CD4-positive, CD25-positive, alpha-beta regulatory T cell (primary cell): ENCODE measurements at places on chromosomes 7 and 10.

GRCh38 chr7:32500922-32501341 is 5.6 kb downstream of the AVL9 start:
- DNase-seq, result peak; percentile 11

GRCh38 chr10:24551161-24551560 is 172.5 kb downstream of the ARHGAP21 start:
- DNase-seq, result no peak

GRCh38 chr10:110701617-110701971 is 57.5 kb downstream of the RBM20 start:
- DNase-seq, result no peak

DNA sequence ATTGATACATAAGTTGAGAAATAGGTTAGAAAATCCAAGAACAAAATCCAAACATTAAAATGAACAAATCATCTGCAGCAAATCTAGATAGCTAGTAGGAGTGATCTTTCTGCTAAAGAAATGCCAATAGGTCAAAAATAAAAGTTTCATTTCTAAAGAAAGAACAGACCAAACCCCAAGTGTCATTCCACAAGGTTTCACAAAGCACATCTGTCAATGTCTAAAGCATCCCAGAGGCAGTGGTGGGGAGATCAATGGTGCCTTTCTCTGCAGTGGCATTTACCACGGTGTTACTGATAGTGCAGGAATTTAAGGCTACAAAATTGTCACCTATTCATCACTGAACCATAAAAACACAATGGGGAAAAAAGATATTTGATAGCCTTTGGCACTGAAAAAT is 147.9 kb downstream of the PARD3 start:
- no peak for DNase-seq

GRCh38 chr10:11748866-11749265 is 6.7 kb downstream of the ECHDC3 start:
- no peak for DNase-seq

DNA sequence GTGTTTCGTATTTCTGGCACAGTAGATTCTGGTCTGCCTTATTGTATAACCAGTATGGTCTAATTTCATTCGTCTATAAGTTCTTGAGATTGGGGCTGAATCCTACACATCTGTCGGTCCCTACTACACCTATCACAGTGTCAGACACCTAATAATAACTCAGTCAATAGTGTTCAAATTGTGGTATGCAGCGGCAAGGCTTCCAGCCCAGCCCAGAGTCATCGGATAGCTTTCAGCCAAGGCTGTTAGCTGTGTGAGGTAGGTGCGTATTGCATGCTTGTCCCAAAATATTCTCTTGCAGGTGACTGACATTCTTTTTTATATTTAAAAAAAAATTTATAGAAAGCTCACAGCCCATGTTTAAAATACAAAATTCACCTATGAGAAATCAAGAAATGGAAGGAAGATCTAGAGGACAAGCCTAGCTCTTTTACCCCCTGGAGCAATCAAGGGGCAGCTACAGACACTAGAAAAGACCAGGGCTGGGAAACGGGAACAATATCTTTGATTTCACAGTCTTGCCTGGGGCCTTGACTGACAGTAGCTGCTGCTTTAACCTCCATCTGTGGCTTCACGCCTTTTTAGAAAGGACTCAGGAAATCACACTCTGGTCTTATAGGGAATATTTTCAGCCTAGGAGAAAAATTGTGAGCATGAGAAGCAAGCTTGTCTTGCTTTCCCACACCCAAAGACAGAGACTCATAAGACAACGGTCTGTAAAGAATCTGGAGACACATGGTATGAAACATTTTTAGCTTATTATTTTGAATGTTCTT is 9.5 kb upstream of the ASB4 start:
- DNase-seq, result no peak

DNA sequence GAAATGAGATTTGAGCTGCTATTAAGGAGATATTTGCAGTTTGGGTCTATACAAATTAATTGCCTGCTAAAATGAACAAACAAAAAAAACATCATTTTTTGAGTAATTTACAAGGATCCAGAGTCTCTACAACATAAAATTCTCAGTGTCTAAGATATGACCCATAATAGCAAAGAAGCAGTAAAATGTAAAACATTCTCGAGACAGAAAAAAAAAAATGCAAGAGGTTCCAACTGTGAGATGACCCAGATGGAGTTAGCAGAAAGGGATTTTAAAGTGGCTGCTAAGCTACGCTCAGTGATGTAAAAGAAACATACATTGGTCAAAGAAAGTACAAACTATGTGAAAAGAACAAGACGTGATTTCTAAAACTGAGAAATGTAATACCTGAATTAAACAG is 471.0 kb downstream of the SH2D4B start:
- no peak for DNase-seq

DNA sequence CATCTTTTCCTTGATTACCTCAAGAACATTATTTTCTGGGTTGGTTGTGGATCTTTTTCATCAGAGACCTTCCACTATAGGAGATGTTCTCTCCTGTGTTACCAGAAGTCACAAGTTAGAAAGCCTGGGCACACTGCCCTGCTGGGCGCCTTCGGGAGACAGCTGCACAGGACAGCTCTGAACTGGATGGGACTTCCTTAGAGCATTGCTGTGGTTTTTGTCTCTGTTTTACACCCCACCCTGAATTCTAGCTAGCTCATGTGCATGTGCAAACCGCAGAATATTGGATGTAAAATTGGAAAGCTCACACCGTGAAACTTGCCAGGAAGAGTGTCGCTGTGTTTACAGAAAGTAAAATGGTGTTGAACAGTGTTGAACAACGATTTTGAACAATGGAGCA is 54.4 kb upstream of the SEC61G start:
- no peak for DNase-seq

GRCh38 chr10:29998142-29998808 is 61.1 kb downstream of the JCAD start:
- peak; percentile 85 for DNase-seq

- DNase-seq, result no peak
Measured at GRCh38 chr10:33358016-33358415, 23.5 kb upstream of the NRP1 start.

DNA sequence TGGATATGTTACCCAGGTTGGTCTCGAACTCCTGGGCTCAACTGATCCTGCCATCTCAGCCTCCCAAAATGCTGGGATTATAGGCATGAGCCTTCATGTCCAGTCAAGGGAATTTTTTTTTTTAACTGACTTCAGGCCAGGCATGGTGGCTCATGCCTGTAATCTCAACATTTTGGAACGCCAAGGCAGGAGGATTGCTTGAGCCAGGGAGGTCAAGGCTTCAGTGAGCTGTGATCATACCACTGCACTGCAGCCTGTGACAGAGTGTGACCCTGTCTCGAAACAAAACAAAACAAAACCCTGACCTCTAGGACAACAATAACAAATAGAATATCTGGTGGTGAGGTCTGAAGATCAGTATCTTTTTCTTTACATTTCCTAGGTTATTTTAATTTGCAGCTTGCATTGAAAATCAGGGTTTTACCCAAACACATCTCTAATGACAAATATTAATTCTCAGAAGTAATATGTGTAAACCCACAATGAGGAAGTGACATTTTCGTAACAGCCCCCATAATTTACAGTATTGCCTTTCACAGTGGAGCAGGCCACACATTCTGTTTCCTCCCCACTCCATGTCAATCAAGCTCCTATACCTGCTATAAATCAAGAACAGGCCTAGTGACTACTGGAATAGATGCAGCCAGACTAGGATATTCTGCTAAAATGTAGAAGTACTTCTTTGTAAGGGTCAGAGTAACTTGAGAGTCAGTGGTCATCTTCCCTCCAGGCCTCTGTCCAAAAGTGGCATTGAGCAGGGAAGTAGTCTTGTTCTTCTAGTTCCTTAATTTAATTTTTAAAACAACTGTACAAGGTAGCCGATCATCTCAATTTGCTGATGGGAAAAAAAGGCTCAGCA is 43.3 kb upstream of the ECHDC3 start:
- no peak for DNase-seq

GRCh38 chr7:112206991-112207592 is 597 bp downstream of the ZNF277 start:
- DNase-seq, result no peak

GRCh38 chr7:36272211-36272566 is 117.5 kb upstream of the ANLN start:
- DNase-seq, result no peak

GRCh38 chr10:42149722-42150427 is 488.5 kb downstream of the ZNF33B start:
- DNase-seq, result no peak

DNA sequence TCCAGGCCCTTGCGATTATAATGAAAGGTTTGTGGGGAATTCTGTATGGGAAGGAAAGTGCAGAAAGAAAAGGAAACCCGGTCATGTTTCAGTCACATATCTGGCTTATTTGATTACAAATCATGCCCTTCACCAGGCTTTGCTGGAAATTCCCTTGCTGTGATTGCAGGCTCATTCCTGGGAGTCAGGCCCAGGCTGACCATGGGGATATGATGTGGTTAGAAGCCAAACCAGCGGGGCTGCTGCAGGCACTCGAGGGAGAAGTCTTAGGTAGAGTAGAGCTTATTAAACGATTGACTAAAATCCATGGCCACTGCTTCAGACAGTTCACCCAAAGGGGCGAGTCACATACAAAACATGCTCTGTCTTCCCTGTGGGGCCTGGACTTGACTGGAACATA is 16.2 kb downstream of the PKD1L1 start:
- DNase-seq, result no peak

DNA sequence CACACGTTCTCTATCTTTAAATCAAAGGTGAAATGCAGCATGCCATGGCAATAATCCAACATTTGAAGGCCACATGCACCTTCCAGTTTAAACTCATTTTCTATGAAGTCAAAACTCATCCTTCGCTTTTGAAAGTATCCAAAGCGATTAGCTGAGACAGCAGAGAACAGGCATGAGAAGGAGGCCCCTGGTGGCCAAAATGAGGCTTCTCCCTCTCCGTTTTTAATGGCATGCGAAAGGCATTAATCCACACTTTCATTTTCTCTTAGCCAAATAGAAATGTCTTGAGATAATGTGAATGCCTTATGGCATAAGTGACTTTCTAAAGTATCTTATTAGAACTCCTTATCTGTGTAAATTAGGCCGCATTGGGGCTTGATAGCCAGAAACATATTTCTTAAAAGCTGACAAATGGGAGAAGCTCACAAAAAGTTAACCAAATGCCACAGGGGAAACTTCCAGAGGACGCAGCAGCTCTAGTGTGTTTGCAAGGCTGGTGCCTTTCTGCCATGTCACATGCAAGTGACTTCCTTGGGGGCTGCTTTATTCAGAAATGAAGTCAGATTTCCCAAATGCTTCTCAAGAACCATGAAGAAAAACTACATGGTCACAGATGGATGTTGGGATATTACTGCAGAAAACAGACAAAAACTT is 1189.6 kb downstream of the SORCS1 start:
- DNase-seq, result no peak

GRCh38 chr7:101632641-101633040 is 3.5 kb upstream of the MYL10 start:
- no peak for DNase-seq

GRCh38 chr7:42914421-42915045 is 2.7 kb upstream of the C7orf25 start:
- DNase-seq, result no peak

DNA sequence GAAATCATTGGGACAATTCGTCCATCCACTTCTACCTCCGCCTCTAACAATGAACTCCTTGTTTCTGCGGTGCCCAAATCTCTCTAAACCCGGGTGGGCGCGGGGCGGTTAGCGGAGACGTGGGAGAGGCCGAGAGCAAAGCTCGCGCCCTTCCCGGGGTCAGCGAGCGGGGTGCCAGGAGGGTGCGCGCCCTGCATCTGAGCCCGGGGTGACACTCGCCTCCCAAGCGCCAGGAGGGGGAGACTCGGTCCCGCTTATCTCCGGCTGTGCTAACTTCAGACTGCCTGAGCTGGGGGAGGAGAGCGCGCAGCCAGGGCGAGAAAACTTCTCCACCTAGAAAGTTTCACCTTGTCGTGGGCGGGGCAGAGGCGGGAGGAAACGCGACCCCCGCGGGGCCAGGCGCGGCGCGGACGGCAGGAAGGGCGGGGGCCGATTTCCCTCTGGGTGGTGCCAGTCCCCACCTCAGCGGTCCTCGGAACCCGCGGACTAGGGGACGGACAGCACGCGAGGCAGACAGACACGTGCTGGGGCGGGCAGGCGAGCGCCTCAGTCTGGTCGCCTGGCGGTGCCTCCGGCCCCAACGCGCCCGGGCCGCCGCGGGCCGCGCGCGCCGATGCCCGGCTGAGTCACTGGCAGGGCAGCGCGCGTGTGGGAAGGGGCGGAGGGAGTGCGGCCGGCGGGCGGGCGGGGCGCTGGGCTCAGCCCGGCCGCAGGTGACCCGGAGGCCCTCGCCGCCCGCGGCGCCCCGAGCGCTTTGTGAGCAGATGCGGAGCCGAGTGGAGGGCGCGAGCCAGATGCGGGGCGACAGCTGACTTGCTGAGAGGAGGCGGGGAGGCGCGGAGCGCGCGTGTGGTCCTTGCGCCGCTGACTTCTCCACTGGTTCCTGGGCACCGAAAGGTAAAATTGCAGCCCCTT is at the start of gene MET:
MET (plus strand) TSS at position 516 of the 915 bp plus-strand sequence. CDS start 26,889 bp downstream, outside the sequence.
- peak; percentile 61 for DNase-seq

DNA sequence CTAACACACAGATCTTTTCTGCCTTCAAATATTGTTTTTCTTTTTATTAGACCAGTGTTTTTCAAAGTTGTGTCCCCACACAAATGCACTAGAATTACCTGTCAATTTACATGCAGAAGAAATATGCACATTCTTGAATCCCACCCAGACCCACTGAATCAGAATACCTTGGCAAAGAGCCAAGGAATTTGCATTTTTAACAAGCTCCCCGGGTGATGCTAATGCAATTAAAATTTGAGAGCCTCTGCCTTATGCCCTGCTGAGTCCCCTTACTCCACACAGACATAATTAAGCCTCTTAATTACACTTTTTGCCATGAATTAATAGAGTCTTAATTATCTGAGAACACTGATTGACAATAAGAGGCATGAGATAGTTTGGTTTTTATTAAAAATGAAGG is 201.2 kb upstream of the GRB10 start:
- no peak for DNase-seq

- no peak for DNase-seq
Measured at GRCh38 chr10:93090619-93091018, 16.9 kb downstream of the CYP26A1 start.

DNA sequence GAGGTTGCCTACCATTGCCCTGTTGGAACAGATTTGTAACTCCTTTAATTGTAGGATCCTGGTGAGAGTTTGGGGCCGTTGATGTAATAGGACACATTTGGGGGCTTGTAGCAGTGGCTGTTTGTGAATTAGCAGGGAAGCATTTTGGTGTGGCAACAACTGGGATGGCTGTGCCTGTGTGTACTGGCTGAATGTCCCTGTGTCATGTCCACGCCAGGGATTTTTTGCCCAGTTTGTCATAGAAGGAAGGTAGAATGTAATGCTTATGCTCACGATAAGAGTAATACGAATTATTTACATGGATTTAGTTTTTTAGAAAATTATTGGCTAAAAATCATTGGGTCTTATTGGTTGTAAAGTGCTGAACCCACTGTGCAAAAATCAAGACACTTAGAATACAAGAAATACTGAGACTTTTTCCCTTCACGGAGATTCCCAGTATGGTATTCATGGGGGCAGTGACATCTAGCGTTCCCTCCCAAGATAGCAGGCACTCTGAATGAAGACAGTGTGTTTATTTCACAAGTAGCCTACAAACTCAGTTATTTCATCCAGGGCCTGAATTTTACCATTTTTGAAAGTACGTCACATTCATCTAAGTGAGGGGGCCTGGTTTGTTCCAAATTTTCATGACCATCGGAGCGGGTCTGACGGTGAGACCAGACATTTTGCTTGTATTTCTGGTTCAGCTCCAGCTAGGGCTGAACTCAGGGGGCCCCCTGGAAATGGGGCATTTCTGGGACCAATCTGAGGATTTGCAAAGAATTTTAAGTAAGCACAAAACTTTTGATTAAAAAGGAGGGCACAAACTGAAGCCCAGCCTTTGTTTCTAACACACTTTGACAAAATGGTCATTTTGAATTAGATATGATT is 74.7 kb downstream of the CACNB2 start:
- DNase-seq, result no peak
